RPMI8226 (cell line): ENCODE measurements at places on chromosomes 7 and 10.
A peak's percentile ranks its signal among the peaks of the same experiment; 100 is the strongest.

DNA sequence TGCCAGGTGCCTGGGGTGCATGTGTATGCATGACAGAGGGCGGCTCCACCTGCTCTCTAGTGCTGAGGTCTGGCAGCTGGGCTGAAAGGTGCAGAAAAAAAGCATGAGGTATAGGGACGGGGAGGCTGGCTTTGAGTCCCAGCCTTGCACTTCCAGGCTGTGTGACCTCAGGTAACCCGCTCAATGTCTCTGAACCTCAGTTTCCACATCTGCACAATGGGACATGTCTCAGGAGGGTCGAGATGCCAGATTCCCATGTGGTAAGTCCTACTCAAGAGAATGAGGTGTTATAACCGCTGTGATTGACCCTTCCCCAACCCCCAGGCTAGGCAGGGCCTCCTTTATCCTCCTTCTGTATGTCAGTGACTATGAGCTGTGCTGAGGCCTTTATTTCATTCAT lies 48.8 kb downstream of the ARHGAP22 start:
- no peak for DNase-seq

- DNase-seq: no peak
Observed at GRCh38 chr10:124641282-124642087, 102.7 kb downstream of the FAM53B start.

GRCh38 chr10:114024876-114025610 lies 18.6 kb upstream of the ADRB1 start:
- DNase-seq: peak; percentile 54

DNA sequence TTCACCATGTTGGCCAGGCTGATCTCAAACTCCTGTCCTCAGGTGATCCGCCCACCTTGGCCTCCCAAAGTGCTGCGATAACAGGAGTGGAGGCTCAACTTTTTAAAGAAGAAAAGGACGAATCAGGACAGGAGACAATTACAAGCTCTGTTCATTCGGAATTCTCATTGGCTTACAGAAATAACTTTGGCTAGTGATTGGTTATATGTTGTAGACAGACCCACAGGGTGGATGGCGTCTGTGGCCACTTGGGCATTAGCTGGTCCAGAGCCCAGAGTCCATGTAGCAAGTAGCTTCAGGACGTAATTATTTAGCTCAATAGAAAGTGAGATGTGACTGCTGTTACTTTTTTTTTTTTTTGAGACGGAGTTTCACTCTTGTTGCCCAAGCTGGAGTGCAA lies 160.5 kb upstream of the TNRC18 start:
- DNase-seq: no peak

- no peak for DNase-seq
Observed at GRCh38 chr10:124632064-124632531, 112.1 kb downstream of the FAM53B start.

DNA sequence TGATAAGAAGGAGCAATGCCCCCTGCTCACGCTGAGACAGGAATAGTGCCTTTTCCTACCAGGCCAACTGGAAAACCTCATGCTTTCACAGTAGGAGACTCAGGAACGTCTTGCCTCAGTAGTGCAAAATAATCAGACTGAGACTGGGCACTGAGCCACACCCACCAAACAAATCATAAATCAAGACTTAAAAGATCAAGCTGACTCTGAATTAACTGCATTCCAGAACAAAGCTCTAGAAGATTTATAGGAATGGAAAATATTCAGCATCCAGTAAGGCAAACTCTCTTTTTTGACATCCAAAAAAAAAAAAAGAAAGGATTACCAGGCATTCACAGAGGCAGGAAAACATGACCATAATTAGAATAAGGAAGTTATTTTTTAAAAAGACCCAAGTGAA lies 30.5 kb upstream of the SLC18A3 start:
- DNase-seq: no peak
